ENCODE measurements at places on chromosomes 5 and 9. TPM values are rescaled to one million over a fixed set of nuclear protein-coding genes. Genes with fewer than 3 reads are reported as not detected.
A peak's percentile ranks its signal among the peaks of the same experiment; 100 is the strongest.

DNA sequence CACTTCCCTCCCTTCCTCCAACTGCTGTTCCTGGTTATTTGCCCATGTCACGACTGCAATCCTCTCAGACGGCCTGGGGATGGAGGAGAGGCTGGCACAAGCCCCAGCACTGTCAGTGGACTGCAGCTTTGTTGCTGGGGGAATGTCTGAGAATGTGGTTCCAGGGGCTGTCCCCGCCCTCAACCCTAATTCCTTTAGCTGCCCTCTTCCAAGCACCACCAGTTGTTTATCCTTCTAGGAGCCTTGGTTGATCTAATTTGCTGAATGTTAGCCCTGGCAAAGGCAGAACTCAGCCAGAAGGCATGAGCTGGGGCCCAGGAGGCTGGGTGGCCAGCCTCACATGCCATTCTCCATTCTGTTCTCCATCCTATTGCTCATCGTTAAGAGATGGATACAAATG, 51.6 kb downstream of the ADAM19 start:
- no peak for DNase-seq

- no peak for DNase-seq
Observed at GRCh38 chr5:74250304-74251102, 390.0 kb downstream of the ENC1 start.

- no peak for DNase-seq
Observed at GRCh38 chr5:109558364-109558763, 131.4 kb upstream of the MAN2A1 start.

- peak; percentile 77 for DNase-seq
Observed at GRCh38 chr5:93831449-93831848, 90.0 kb upstream of the POU5F2 start.

DNA sequence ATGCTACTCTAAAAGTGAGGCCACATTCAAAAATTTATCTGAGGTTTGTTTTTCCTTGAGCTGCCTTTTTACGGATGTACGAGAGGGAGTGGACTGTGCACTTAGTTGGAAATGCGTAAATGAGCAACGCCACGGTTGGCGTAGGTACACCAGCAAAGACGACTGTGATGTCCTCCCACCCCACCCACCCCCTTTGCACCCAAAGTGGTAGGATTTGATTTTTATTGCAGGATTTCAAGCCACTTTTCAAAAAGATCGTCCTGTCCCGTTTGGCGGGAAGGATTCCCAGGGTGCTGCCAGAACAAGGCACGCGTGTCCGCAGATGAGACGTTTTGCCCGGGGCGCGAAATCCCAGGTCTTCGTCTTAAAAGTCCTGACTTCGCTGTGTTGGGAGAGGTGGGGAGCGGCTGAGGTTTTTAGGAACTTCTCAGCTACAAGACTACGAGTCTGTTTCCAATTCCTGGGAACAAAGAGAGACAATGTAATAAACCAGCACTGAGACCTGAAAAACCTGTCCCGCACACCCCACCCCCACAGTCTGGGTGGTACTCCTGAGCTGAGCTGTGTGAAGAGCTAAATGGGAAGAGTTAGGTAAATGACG, 1.0 kb upstream of the TLE1 start:
- DNase-seq: peak; percentile 54

- no peak for DNase-seq
Observed at GRCh38 chr9:108756746-108757490, 98.9 kb downstream of the ACTL7B start.

GRCh38 chr9:12584656-12585522, 108.3 kb upstream of the TYRP1 start:
- DNase-seq: no peak

DNA sequence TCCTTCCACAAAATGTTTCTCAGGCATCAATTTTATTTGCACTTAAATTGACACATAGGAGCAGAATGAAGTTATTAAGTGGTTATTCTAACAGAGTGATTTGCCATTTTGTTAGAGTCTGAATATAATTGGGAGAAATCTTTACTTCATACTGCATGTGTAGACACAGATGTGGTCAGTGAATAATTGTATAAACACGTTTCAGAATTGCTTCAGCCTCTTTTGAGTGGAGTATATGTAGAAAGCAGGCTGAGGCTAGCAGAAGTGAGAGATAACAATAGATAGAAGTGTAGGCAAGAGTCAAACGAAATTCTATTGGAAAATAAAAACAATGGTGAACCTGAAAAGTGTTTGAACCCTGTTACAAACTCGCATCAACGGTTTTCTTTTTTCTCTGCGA, 270.7 kb downstream of the TMEM167A start:
- no peak for DNase-seq

DNA sequence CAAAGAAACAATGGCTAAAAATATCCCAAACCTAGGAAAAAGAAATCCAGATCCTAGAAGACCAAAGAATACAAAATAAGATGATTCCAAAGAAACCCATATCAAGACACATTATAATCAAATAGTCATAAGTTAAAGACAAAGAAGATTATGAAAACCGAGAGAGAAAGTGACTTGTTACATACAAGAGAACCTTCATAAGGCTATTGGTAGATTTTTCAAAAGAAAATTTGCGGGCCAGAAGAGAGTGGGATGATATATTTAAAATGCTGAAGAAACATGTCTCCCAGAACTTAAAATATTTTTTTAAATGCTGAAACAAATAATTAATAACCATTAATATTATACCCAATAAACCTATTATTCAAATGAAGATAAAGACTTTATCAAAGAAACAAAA, 687.3 kb downstream of the TLE4 start:
- DNase-seq: no peak

DNA sequence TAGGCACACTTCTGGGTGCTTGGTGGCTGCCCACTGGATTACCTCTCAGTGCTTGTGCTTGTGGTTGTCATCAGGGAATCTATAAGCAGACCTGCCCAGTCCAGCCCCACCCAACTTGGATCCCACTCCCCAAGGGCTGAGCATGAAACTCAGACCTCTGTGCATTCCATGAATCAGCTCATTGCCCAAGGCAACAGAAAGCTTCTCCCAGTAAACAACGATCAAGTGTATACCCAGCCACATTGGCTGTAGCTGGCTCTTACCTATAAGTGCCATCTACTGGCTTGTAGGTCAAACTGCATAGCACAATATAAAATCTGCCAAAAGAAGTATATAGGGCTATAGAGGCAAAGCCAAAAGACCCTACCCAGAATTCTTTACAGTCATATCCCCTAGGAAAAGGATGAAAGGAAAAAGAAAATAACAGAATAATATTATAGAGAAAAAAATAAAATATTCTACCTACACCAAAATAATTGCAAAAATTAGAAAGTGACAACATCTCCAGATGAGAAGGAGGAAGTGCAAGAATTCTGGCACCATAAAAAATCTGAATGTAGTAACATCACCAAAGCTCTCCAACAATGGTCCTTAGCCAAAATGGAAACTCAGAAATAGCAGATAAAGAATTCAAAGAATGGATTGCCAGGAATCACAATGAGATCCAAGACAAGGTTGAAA, 321.0 kb upstream of the TRPC7 start:
- DNase-seq: peak; percentile 40

- peak; percentile 91 for DNase-seq
Observed at GRCh38 chr9:35728041-35728971, 3.7 kb downstream of the TLN1 start.

GRCh38 chr5:177528631-177529030, 11.9 kb upstream of the DDX41 start:
- DNase-seq: no peak

- peak; percentile 15 for DNase-seq
Observed at GRCh38 chr5:146878476-146879172, at the start of gene PPP2R2B. PPP2R2B (minus strand) TSS chr5:146878757.

- DNase-seq: no peak
Observed at GRCh38 chr5:65919773-65920172, 6.6 kb upstream of the ERBIN start.

DNA sequence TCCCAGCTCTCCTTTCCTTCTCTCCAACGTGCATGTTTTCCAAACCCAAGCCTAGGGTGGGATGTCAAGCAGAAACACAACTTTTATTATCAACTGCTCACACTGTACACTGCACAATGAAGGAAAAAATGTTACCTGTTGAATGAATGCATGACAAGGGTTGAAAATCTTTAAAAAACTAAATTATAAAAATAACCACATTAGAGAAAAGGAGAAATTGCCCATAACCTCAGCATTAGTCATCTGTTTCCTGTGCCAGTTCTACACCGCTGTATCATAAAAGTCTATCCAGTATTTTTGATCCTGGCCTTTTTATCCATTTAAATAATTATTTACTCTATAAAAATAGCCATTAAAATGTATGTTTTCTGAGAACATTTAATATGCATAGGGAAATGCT, 101.1 kb downstream of the APBA1 start:
- no peak for DNase-seq

GRCh38 chr5:164341056-164341619, 835.7 kb downstream of the MAT2B start:
- DNase-seq: no peak

GRCh38 chr5:128536254-128537220, 1.5 kb downstream of the FBN2 start:
- no peak for DNase-seq

DNA sequence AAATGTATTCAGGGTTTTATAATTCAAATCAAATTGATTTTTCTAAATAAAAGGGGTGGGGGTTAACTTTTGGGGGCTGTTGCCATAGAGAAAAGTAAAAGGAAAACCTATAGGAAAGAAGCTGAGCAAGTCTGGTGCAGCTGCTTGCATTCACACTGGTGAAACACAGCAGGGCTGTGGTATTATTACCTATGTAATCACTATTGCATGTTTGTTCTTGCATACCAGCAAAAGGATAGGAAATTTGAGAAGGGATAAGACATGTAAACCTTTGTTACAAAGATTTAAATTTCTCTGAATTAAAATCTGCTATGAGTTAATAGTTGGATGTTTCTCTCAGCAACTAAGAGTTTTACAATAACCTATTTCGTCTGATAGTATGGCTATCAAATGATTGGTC, 346.7 kb downstream of the EFNA5 start:
- DNase-seq: no peak

GRCh38 chr9:78325343-78325742, 28.4 kb downstream of the PSAT1 start:
- DNase-seq: peak; percentile 30

DNA sequence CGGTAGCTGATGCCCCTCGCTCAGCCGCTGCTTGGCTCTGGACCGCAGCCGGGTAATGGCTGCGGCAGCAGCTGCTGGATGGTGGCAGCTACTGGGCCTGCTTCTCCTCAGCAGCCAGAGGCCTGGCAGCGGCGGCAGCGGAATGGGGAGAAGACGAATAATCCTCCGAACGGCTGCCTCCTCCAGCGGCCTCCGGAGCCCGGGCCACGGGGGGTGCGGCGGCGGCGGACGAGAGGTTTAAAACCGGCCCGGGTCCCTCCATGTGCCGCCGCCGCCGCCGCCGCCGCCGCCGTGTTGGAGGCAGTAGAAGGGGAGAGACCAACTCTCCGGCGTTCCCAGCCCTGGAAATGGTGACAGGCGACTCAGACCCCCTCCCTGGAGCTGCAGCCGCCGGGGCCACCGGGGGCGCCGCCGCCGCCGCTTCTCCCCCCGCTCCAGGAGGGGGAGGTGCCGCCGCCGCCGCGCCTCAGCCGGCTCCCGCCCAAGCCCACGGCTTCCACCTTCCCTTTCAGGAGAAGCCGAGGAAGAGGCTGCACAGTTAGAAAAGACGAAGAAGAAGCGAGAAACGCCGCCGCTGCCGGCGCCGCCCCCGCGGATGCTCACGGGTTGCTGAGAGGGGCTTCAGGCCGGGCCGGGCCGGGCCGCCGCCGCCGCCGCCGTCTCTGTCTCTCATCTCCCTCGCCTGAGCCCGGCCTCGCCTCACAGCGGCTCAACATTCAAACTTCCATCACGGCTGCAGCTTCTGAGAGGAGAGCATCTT, 118.4 kb upstream of the PRSS3 start:
- DNase-seq: peak; percentile 2

DNA sequence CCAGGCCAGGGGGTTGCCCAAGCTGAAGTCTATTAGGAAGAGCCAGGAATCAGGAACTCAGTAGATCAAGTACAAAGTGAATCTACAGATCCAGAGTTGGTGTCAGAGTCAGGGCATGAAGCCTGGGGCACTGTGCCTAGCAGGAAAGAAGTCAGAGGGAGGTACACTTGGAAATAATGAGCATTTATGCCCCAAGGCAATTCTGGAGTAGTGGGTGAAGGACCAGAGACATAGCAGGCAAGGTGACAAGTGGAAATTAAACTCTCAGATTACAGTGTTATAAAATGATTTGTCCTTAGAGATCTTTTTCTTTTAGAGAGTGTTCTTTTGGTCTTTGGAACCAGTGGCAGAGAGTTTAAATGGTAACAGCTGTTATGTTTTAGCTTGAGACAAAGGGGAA, 138.0 kb downstream of the ADAMTSL1 start:
- DNase-seq: peak; percentile 65

GRCh38 chr5:156498226-156498980, 171.4 kb downstream of the SGCD start:
- DNase-seq: no peak

- no peak for DNase-seq
Observed at GRCh38 chr9:108411632-108412031, 444.2 kb downstream of the ACTL7B start.

DNA sequence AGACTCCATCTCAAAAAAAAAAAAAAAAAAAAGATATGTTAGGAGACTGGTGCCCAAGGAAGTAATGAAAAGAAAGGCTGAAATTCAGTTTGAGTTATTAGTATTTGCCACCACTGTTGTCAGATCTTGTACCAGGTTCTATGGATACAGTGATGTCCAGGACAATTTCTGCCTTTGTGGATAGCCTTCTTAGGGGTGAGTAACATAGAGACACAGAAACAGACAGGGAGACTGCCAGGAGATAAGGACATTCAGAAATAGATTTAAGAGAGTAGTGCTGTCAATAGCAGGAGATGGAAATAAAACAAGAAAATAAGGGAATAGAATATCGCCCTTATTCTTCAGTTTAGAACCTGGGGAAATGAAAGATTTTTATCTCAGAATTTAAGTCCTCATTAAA, 6.3 kb upstream of the SPINK14 start:
- no peak for DNase-seq

DNA sequence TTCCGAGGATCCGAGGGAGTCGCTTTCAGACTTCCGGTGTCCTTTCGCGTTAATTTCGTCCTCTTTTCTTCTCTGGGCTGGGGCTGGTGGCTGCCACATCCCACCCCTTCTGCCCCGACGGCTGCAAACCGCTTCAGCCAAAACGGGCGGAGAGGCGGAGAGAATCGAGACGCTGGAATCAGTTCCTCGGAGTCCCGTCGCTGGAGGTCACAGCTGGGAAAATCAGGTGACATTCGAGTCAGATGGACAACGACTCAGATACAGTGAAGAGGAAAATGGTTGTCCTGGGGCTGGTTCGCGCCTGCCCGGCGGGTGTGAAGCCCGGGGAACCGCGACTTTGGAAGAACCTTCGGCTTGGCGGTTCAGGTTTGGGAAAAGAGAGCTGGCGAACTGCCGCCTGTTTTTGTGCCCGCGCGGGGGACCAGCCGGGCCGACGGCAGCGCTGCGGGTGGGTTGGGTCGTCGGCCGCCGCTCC, 8.9 kb upstream of the NKX2-5 start:
- no peak for DNase-seq

- DNase-seq: no peak
Observed at GRCh38 chr5:107687937-107688336, 17.2 kb upstream of the EFNA5 start.

TRIP13 gene
- 80.4 TPM for total RNA-seq

RNF183 gene
- not detected for total RNA-seq

GRXCR2 gene
- total RNA-seq: not detected

GMCL2 gene
- not detected for total RNA-seq

C1QTNF2 gene
- total RNA-seq: 4.8 TPM

ANKRD55 gene
- 0.49 TPM for total RNA-seq

STK32A gene
- 0.84 TPM for total RNA-seq

CD14 gene
- 0.96 TPM for total RNA-seq

HRH2 gene
- 4.4 TPM for total RNA-seq
